ENCODE measurements at places on chromosomes 7 and 10.

GRCh38 chr7:81416659-81417058 is 353.2 kb downstream of the HGF start:
- DNase-seq: no peak

GRCh38 chr7:116524609-116525297 is at the start of gene CAV1:
TSS of gene CAV1 (plus strand) at chr7:116525036. CDS start at chr7:116525063, 27 bp downstream.
- peak; percentile 81 for DNase-seq

DNA sequence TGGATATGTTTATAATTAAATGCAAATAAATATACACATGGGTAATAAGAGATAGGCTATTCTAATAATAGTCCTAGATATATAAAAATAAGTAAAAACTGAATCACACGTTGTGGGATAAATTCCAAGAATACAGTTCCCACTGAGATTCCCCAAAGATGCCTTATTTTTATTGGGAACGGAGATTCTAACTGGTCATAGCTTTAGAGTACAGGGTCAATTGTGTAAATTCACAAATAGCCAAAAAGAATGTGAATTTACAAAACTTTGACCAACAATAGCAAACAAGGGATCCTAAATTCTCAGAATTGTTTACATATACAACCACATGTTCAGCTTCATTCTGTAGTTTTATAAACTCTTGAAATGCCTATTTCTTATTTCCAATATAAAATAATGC is 65.0 kb downstream of the VSTM4 start:
- DNase-seq: no peak

DNA sequence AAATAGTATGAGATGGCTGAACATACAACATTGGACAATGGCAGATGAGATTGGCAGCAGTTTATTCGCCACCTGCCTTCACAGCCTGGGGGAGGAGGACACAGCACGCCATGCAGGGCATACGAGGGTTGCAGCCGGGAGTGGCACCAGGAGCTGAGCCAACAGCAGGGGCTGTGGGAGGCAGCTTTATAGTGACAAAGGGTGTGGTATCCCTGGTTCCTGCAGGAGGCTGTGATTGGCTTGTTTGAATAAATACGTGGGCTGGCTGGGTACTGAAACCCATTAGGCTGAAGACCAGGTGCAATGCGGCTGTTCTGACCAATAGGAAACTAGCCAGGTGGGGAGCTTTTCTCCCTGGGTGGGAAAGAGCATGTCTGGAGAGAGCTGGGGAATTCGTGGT is 68.9 kb upstream of the LEP start:
- DNase-seq: no peak

- DNase-seq: no peak
Observed at GRCh38 chr7:51129527-51130472, 186.8 kb downstream of the COBL start.

GRCh38 chr10:63143987-63144386 is 10.9 kb downstream of the NRBF2 start:
- DNase-seq: no peak

DNA sequence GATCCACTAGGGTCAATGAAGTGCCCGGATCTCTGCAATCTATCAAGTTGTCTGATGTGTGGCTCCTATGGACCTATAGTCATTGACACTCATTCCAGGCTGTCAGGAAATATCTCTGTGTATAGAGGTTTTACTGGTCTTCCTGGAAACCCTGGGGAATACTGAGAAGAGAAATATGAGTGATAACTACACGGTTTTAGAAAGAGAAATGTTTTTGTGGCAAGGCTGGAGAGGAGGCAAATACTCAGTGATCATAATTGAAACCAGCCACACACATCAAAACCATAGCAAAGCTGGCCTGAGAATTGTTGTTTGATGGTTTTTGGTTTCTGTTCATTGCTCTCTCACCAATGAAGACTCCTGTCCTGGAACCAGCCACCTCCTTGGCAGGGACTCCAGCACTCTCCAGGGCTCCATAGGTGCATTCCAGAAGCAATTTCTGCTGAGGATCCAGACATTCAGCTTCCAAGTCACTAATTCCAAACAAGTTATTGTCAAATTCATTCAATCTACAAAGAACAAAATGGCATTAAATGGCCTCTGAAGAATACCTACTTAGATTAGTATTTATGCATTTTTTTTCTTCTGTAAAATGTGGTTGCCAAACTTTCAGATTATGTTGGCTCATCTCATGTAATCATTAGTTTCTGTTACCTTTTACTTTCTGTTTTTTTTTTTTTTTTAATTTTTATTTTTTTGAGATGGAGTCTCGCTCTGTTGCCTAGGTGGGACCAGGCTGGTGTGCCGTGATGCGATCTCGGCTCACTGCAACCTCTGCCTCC is 108.6 kb upstream of the ABI1 start:
- DNase-seq: no peak

- no peak for DNase-seq
Observed at GRCh38 chr7:129784783-129785684, 167.7 kb downstream of the UBE2H start.

DNA sequence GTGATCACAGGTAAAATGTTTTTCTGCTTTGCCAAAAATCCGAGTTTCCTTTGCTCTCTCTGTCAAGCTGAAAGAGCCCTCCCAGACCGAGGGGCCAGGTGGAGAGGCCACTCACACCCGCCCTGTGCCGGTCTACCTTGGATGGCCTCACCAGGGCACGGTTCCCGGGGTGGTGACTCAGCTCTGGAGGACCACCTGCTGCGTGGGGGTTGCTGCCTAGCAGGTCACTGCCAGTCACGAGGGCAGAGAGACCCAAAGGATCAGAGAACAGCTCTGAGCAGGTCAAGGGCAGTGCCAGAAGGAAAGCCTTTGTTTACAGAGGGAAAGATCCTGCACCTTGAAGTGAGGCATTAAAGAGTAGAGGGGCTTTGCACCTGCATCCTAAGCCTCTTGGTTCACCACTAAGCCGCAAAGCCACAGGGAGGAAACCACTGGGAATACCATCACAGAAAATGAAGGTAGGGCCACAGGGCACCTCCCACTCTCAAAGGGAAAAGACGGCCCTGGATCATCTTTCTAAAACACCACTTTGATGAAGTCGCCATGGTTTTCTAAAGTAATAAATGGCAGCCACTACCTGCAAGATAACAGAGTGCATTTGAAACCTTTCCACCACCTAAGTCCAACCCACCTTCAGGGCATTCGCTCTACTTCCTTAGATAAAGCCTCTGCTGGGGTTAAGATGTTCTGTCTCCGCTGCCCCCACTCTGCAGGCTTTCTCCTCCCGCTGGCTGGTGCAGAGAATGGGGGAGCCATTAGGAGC is 160.3 kb upstream of the KLF14 start:
- DNase-seq: no peak

DNA sequence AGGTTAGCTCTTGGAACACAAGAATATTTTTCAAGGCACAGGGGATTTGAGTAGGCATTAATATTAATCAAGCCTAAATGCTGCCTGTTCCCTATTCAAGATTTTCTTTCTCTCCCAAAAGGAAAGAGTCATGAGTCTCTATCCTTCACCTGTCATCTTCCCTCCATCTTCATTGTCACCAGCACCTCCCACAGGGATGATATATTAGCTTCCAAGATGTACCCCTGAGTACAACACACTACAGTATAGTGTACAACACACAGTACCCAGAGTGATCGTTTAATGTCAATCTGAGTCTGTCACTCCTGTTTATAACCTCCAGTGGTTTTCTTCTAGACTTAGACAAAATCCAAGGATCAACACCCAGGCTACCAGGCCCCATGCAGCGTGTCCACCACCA is 50.1 kb downstream of the FAM13C start:
- no peak for DNase-seq

GRCh38 chr7:18390535-18390907 is 105.0 kb upstream of the HDAC9 start:
- DNase-seq: no peak

DNA sequence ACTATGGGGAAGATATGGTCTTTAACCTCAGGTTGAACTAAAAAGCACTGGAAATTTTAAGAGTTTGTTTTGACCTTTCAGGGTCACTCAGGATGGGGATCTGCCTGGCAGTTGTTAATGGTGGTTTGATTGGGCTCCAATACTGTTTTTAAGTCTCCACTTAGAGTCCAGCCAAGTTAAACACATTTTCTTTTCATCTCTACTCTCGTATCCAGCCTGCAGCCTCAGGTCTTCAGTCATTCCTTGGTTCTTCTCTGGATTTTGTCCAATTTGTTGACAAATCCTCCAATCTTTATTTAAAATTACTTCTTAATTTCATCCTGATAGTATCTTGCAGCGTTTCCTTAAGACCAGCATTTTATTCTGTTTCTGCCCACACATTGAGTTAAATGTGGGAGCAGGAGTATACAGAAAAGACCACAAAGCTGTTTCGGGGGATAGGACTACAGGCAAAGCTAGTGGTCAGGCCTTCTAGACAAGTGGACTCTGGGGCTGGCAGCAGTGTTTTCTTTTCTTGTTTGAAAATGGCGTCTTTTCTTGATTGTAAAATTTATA is 133.2 kb upstream of the INHBA start:
- no peak for DNase-seq

GRCh38 chr10:18214691-18215563 is 74.7 kb downstream of the CACNB2 start:
- DNase-seq: peak; percentile 79

DNA sequence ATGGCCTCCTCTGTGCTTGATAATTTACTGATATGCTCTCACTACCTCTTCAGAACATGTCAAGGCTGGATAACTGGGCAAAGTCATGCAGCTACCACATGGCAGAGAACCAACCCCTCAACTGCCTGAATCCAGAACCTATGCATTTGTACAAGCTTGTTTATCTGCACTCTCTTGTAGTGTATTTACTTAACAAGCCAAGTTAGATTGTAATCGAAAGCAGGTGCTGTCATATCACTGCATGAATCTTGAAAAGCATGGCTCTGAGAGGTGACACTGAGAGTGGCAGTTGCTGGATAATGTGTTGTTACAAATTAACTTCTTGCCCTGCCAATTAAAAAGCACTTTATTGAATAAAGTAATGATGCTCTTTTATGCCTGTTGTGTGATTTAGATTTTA is 588.6 kb downstream of the NRG3 start:
- no peak for DNase-seq

- DNase-seq: no peak
Observed at GRCh38 chr10:13038391-13038790, 36.9 kb upstream of the CCDC3 start.

DNA sequence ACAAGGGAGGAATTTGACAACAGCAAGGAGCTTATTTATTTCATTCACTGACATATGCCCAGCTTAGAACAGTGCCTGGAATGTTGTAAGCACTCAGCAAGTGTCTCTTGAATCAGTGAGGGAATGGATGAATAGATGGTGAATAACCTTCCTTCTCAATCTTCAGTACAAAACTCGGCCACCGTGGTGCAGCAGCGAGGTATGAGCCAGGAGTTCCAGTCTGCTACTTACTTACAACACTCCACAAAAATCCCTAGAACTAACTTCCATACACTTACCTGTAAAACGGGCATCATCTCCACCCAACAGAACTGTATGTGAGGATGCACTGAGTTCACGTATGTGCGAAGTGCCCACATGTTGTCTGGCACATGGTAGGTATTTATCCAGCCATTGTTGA is 237.4 kb downstream of the WDR11 start:
- DNase-seq: no peak

DNA sequence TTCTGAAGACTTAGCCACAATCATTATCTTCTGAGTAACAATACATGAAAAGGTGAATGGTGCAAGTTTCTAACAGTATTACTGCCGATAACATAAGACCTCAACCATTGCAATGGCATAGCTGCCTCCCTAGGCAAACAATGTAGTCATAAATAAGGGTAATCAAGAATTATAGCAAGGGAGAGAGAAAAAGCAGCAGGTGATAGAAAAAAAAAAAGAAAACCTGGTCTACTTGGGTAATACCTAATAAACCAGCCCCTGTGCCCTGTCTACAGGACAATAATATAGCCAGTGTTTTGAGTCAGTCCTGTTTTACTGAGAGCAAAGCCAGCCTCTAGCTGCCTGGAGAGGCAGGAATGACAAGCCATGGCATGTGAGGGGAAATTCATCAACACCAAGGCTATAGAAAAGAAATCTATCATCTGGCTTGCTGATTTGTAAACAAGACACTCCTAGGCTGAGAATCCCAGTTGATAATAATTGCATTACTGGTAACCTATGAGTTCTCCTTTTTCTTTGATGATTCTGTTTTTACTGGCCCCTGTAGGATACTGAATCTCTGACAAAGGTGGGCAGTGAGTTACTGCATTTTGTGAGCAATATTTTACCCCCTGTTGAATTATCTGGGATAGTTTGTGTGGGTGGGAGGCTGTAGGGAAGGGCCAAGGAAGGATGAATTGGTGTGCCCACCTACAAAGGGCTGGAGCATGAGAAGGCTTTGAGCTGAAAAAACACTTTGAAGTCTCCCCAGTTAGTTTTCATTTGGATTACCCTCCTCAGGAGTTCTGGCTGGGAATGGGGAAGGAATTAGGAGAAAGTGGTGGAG is 1.7 kb upstream of the WEE2 start:
- DNase-seq: no peak

- no peak for DNase-seq
Observed at GRCh38 chr10:48406204-48406603, 99.7 kb downstream of the MAPK8 start.
